ENCODE measurements at places on chromosomes 12 and 14. TPM values are rescaled to one million over a fixed set of nuclear protein-coding genes. Genes with fewer than 3 reads are reported as not detected.

ARL6IP4 gene
- 122 TPM for total RNA-seq

HCAR3 gene
- not detected for total RNA-seq

RITA1 gene
- 6.7 TPM for total RNA-seq

C12orf60 gene
- total RNA-seq, result 0.88 TPM

ADAM21 gene
- total RNA-seq, result not detected

BEGAIN gene
- 7.0 TPM for total RNA-seq

BBOF1 gene
- 0.91 TPM for total RNA-seq

C12orf56 gene
- 1.8 TPM for total RNA-seq

RFLNA gene
- 36.9 TPM for total RNA-seq

KANSL2 gene
- total RNA-seq, result 48.9 TPM

POTEM gene
- total RNA-seq, result not detected

ADCY6 gene
- total RNA-seq, result 17.4 TPM

UBE3B gene
- 44.2 TPM for total RNA-seq

AKAP5 gene
- total RNA-seq, result 0.15 TPM

NEUROD4 gene
- total RNA-seq, result 206 TPM

ZC2HC1C gene
- total RNA-seq, result 3.2 TPM

RHEBL1 gene
- 2.3 TPM for total RNA-seq

FAM186B gene
- total RNA-seq, result not detected

COQ5 gene
- 32.0 TPM for total RNA-seq

CHGA gene
- 663 TPM for total RNA-seq

ABCC9 gene
- total RNA-seq, result 17.7 TPM

LLPH gene
- total RNA-seq, result 14.4 TPM

PIP4P1 gene
- 49.1 TPM for total RNA-seq

KNTC1 gene
- 34.0 TPM for total RNA-seq

SMCO3 gene
- not detected for total RNA-seq

PRIM1 gene
- total RNA-seq, result 11.3 TPM

RNASE1 gene
- total RNA-seq, result not detected

HOXC13 gene
- not detected for total RNA-seq

RHOJ gene
- total RNA-seq, result not detected

SCNN1A gene
- total RNA-seq, result 0.74 TPM

MYH7 gene
- not detected for total RNA-seq

TAS2R13 gene
- total RNA-seq, result 2.0 TPM

COCH gene
- 29.0 TPM for total RNA-seq

SLC10A1 gene
- total RNA-seq, result not detected

RAD9B gene
- total RNA-seq, result 0.49 TPM

CCDC175 gene
- not detected for total RNA-seq

TTC7B gene
- total RNA-seq, result 83.1 TPM

MYL2 gene
- not detected for total RNA-seq

TAS2R8 gene
- not detected for total RNA-seq

All from glutamatergic neuron (in vitro differentiated cells).